Panc1 (cell line): ENCODE measurements at places on chromosomes 12 and 14. TPM values are rescaled to one million over a fixed set of nuclear protein-coding genes. Genes with fewer than 3 reads are reported as not detected.

Gene SLCO1B3
- total RNA-seq, result 0.85 TPM

DNA sequence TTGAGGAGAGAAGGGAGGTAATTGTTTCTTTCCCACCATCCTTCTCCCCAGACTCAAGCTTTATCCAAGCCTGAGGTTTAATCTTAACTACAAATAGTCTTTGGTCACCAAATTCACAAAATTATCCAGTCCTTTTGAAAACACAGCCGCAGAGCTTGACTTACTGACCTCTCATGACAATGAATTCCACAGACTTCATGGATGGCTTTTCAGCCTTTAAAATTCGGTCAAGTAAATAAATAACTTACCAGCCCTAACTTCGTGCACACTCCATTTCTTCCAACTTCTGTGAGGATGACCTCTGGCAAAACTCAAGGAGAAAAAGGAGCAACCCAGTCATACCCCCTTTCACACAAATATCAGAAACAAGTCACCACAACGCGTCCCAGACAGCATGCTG is 137.0 kb upstream of the CDKN3 start:
- no peak for DNase-seq

Gene CLEC4C
- not detected for total RNA-seq

Gene DPPA3
- total RNA-seq, result not detected

GRCh38 chr14:104216457-104216856 is 78.1 kb downstream of the KIF26A start:
- DNase-seq, result no peak

- DNase-seq, result no peak
Measured at GRCh38 chr14:90641615-90642243, 174.5 kb downstream of the TTC7B start.

DNA sequence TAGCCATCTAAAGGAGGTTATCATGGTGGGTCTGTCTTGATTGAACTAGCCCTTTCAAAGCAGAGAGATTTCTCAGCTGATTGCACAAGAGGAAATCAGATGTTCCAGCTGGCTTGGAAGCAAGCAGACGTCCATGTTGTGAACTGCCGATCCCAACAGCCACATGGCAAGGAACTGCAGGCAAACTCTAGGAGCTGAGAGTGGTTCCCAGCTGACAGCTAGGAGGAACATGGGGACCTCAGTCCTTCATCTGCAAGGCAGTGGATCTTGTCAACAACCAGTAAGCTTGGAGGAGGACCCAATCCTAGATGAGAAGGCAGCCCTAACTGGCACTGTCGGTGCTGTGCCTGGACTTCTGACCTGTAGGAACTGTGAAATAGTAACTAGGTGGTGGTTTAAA is 7.7 kb downstream of the ACVR1B start:
- no peak for DNase-seq

DNA sequence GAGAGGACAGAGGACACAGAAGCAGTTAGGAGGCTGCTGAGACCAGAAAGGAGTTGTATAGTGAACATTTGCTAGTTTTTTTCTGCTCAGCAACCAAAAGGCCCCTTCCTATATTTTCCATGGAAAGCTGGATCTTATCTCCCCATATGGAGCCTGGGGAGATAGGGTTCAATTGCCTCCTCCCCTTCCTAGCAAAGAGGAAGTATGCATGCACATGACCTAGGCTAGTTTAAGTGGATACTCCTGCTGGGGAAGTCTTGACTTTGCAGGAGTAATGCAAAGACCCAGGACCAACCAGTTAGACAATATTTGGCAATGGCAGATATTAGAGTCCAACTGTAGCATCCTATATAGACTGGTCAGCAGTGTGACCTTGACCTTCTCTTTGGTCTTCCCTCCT is 15.1 kb downstream of the CHD8 start:
- DNase-seq, result no peak

- no peak for DNase-seq
Measured at GRCh38 chr12:94649349-94650142, 811 bp downstream of the TMCC3 start.

- no peak for DNase-seq
Measured at GRCh38 chr14:90599339-90599738, 202.5 kb downstream of the CALM1 start.

Gene LRRIQ1
- 0.15 TPM for total RNA-seq

Gene EIF2S3B
- 0.28 TPM for total RNA-seq
